Occipital lobe (tissue), 3 donors: ENCODE measurements at places on chromosomes 1 and 21. TPM values are rescaled to one million over a fixed set of nuclear protein-coding genes. Genes with fewer than 3 reads are reported as not detected.

The CHD5 gene
- 40.9 TPM for total RNA-seq

The CHRM3 gene
- total RNA-seq, result 38.8 TPM

The CHI3L1 gene
- 1.6 TPM for total RNA-seq

The DIRAS3 gene
- total RNA-seq, result 0.94 TPM

The AADACL3 gene
- not detected for total RNA-seq

The RPTN gene
- total RNA-seq, result not detected

The MTOR gene
- total RNA-seq, result 32.1 TPM

The PRKAA2 gene
- 35.2 TPM for total RNA-seq

The CFAP45 gene
- 0.47 TPM for total RNA-seq

The OR10J1 gene
- not detected for total RNA-seq

The PANK4 gene
- total RNA-seq, result 26.0 TPM

The BCL2L15 gene
- total RNA-seq, result 1.4 TPM

The ATP6V1G3 gene
- not detected for total RNA-seq

The HSF2BP gene
- 3.9 TPM for total RNA-seq

The CAMSAP2 gene
- total RNA-seq, result 130 TPM

The SH2D1B gene
- not detected for total RNA-seq

The REN gene
- not detected for total RNA-seq

The LYPD8 gene
- total RNA-seq, result not detected

The C1orf115 gene
- total RNA-seq, result 31.0 TPM

The ANKRD34A gene
- 2.2 TPM for total RNA-seq

The CCDC185 gene
- not detected for total RNA-seq

The TRMT1L gene
- 20.6 TPM for total RNA-seq

The AMY1C gene
- total RNA-seq, result not detected

The KLHDC7A gene
- total RNA-seq, result 0.16 TPM

The OR2L3 gene
- 1.2 TPM for total RNA-seq

The OR2L13 gene
- 3.4 TPM for total RNA-seq

The CNIH3 gene
- 18.2 TPM for total RNA-seq

The ITGB2 gene
- total RNA-seq, result 9.2 TPM
